ENCODE measurements at places on chromosomes 16 and 17.

DNA sequence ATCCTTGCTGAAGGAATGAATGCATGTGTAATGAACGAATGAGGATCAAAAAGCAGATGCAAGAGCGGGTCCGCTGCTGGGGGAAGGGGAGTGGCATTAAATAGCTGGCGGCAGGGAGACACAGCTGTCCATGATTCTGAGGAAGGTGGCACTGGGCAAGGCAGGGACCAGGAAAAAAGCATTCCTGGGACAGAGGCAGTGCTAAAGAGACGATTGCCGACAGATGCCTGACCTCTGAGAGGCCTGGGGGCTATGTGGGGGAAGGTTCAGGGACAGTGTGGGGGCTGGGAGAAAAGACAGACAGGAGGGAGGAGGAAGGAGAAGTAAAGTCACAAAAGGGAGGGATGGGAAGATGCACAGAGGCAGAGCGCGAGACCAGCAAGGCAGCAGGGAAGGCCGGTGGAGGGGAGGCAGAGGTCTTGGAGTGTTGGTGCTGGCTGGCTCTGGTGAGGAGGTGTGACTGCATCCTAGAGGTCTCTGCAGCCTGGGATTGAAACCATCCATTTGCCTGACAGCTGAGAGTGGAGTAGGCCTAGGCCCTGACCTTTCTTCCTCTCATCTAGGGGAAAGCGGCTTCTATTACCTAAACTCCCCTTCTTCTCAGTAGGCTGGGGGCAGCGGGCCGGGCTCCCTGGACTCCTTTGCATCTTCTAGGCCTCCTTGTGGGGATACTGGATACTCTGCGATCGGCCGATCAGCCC, 109.9 kb downstream of the SDK2 start:
- no peak for DNase-seq

DNA sequence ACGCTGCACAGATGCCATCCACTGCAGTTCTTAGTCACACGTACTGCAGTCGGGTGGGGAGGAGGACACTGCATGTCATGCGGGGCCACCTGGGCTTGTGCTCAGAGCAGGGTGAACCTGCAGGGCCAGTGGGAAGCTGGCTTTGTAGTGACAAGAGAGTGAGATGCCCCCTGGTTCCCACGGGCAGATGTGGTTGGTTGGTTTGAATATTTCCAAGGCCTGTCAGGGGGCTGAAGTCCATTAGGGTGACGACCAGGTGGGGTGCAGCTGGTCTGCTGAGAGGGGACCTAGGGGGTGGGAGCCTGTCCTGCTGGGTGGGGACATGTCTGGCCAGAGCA, 14.3 kb downstream of the ZNF213 start:
- no peak for DNase-seq

DNA sequence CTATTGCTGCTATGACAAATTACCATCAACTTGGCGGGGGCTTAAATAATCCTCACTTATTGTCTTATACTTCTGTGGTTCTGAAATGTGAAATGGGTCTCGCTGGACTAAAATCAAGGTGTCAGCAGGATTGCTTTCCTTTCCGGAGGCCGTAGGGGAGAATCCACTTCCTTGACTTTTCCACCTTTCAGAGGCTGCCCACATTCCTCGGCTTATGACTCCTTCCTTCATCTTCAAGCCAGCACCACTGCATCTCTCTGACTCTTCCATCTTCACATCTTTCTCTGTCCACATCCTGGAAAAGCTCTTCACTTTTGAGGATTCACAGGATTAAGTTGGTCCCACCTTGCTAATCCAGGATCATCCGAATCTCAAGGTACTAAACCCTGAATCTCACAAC, 217.8 kb downstream of the GRIN2A start:
- DNase-seq = no peak

GRCh38 chr16:69794486-69794885, 32.4 kb downstream of the WWP2 start:
- DNase-seq = no peak

- no peak for DNase-seq
Observed at GRCh38 chr17:41518031-41518430, 659 bp downstream of the KRT15 start.

- DNase-seq = peak; percentile 30
Observed at GRCh38 chr17:73338050-73338521, 26.3 kb upstream of the CDC42EP4 start.

DNA sequence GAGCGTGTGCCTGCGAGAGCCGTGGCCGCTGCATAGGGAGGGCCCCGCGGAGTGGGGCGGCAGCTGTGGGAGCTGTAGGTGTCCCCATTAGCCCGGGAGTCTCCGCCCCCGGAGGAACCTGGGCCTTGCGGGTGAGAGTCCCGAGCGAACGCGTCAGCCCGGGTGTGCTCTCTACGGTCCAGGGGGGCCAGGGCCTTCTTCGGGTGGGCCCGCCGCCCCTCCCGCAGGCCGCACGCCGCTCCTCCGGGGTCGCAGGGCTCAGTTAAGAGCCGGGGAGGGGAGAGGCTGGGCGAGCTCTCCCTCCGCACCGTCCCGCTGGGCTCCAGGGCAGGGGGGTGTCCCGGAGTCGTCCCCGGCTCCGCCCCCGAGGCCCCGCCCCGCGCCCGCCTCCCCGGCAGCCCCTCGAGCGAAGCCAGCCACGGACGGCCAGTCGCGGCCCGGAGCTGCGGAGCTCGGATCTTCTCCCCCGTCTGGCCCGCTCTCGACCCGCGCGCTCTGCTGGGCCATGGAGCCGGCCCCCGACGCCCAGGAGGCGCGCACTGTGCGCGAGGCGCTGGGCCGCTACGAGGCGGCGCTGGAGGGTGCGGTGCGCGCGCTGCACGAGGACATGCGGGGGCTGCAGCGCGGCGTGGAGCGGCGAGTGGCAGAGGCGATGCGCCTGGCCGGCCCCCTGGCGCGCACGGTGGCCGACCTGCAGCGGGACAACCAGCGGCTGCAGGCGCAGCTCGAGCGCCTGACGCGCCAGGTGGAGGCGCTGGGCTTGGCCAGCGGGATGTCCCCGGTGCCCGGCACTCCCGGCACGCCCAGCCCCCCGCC, at the start of gene SMTNL2:
Gene SMTNL2, plus strand, starts transcription at position 429 of the 816 bp plus-strand sequence. Its CDS starts 77 bp downstream, at position 506.
- DNase-seq = no peak

DNA sequence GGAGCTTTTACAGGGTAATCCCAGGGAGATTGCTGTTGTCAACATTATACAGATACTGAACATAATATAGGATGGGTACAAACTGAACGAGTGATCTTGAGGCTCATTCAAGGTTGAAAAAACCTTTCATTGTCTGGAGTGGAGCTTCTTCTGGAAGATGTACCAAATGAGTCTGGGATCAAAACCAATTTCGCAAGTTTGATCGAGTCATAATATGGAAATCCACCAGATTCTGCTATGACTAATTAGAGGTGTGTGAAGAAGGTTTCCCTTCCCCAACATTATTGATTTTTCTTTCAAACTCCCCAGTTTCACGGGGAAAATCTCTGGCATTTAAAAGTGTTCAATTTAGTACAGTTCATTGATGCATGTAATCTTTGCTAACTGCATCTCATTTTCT, 324.1 kb downstream of the ZFHX3 start:
- DNase-seq = peak; percentile 61

DNA sequence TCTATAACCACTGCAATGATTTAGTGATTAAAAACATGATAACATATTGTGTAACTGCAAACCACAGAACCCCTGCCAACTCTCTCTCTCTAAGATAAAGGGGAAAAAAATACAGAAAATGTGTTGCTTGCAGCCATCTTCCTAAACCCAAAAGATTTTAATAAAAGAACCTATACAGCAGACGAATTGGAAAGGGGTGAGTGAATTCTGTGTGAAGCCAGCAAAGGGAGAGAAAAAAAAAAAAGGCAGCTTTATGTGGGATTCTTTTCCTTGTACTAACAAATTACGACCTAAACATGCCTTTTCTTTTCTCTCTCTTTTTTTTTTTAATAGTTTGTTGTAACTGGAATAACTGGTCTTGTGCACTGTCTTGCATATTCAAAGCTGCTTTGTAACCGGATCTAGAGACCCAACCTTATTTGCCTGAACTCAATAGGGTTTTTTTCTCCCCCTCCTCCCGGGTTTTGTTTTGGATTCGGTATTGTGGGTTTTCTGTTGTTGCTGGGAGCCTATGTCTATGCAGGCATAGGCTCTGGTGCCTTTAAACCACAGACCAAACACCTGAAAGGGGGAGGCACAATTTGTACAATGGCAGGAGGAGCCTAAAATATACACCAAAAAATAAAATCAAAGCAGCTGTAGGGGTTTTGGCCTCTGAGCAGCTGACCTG, 7.0 kb upstream of the ZFHX3 start:
- DNase-seq = peak; percentile 62

DNA sequence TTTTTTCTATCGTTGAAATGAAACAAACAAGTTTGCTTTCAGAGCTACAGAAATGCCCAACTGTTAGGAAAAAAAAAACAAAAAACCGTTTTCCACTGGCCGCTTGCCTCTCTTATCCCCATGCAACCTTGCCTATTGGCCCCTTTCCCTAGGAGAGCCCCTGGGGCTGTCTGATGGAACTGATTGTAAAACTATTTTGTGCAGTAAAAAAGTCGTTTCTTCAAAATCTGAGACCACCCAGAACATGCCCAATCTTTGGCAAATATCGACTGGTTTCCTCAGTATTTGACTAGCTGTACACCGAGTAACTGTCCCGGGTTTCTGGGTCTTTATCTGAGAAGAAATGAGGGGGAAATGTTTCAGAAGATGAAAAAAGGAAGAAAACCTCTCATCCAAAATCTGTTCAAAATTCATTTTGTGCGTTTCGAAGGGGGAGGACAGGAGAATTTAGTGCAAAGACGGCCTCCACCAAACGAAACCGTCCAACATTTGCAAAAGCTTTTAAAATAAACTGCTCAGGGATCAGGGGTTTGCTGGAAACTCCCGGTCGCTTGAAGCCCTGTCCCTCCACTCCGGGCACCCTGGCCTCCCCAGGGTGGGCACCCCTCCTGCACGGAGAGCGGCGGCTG, 1.1 kb upstream of the GNAO1 start:
- DNase-seq = no peak

- DNase-seq = no peak
Observed at GRCh38 chr16:7731141-7731540, 398.5 kb downstream of the RBFOX1 start.

GRCh38 chr16:90047714-90048346, 28.6 kb upstream of the DBNDD1 start:
- no peak for DNase-seq

DNA sequence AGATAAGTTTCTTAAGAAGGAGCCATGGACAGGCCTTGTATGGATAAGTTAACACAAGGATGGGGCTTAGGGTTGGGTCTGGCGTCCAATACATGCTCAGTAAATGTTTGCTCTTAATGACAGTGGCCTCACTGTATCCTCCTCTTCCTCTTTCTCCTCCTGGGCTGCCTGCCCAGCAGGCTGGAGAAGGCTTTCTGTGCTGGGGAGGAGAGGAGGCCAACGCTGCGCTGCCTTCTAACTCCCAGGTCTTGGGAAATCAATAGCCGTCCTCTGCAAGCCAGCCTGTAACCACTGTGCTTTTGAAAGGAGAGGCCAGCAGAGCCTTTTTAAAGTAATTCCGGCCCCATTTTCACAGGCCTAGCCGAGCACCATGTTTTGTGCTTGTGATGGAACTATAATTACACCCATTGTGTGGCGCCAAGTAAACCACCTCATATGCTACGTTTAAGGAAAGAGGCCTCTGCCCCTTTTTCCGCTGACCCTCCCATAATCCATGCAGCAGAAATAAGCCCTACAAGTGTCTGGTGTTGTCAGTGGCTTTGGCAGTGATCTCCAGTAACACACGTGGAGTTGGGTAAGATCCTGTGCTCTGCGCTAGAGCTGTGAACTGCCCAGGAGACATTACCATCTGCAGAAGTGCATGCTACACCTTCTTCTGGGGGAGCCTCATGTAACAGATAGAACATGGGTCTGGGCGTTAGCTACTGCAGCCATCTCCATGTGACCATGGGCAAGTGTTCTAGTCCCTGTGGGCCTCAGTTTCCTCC, 368.2 kb downstream of the SNX29 start:
- no peak for DNase-seq

- peak; percentile 83 for DNase-seq
Observed at GRCh38 chr16:66515596-66516508, 34.1 kb downstream of the TK2 start.

GRCh38 chr17:6162892-6163291, 92.7 kb downstream of the WSCD1 start:
- no peak for DNase-seq

DNA sequence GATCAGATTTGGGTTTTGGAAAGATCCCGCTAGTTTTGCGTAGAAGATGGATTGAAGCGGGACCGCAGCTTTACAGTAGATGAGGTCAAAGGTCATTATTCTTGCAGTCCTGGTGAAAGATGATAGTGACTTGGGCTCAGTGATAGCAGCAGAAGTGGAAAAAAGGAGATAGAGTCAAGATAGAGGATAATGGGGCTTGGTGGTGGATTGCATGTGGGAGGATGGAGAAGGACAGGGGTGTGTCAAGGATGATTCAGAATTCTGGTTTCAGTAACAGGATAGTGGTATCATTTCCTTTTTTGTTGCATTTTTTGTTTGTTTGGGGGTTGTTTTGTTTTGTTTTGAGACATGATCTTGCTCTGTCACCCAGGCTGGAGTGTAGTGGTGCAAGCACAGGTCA, 28.7 kb downstream of the CHD9NB start:
- no peak for DNase-seq

- DNase-seq = no peak
Observed at GRCh38 chr17:51159604-51160003, 6.2 kb downstream of the NME1 start.

GRCh38 chr17:34728771-34729310, 149.5 kb downstream of the TMEM132E start:
- DNase-seq = no peak

GRCh38 chr17:7704601-7705268, at the start of gene EFNB3:
Gene EFNB3, plus strand, starts transcription at chr17:7705202. Its CDS starts 397 bp downstream, at chr17:7705599.
- peak; percentile 40 for DNase-seq

- peak; percentile 89 for DNase-seq
Observed at GRCh38 chr16:22188595-22189442, 17.3 kb upstream of the EEF2K start.

- no peak for DNase-seq
Observed at GRCh38 chr16:28869201-28869600, 5.6 kb downstream of the SH2B1 start.

DNA sequence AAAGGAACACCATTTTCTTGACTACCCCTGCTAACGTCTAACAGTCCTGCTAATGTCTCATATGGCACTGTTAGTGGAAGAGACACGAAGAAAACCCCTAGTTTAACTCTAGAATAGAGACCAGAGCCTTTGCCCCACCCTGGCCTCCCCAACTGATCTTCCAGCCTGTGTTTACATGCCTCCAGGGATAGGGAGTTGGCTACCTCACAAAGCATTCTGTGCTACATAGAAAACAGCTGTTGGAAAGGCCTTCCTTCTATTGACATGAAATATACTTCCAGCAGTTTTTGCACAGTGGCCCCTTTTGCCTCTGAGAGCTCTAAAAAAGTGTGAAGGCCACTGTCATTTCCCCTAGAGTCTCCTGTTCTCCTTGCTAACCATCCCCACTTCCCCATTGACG, 73.1 kb downstream of the ASIC2 start:
- DNase-seq = no peak
